Aorta (tissue), 5 donors: ENCODE measurements at places on chromosomes 7 and 10. TPM values are rescaled to one million over a fixed set of nuclear protein-coding genes. Genes with fewer than 3 reads are reported as not detected.

GRCh38 chr10:34526758-34527730, 288.1 kb downstream of the PARD3 start:
- H3K36me3 ChIP-seq, result no peaks in the 10 kb centered on the region
- H3K4me3 ChIP-seq, result no peak overlapping the region
- peak overlapping the region; percentile 83 for H3K27ac ChIP-seq
- no peak for DNase-seq
- no peaks in the 10 kb centered on the region for H3K4me1 ChIP-seq

- DNase-seq, result no peak
- H3K4me3 ChIP-seq, result no peak overlapping the region
- H3K36me3 ChIP-seq, result no peaks in the 10 kb centered on the region
Observed at GRCh38 chr10:42637142-42637541, 1.2 kb downstream of the ZNF33B start.

- no peak for DNase-seq
- H3K4me3 ChIP-seq, result no peak overlapping the region
- no peaks in the 10 kb centered on the region for H3K27me3 ChIP-seq
- H3K36me3 ChIP-seq, result peaks cover 7% of the 10 kb centered on the region
- H3K27ac ChIP-seq, result no peak overlapping the region
- H3K4me1 ChIP-seq, result no peaks in the 10 kb centered on the region
Observed at GRCh38 chr10:15515202-15515601, 144.1 kb upstream of the FAM171A1 start.

DNA sequence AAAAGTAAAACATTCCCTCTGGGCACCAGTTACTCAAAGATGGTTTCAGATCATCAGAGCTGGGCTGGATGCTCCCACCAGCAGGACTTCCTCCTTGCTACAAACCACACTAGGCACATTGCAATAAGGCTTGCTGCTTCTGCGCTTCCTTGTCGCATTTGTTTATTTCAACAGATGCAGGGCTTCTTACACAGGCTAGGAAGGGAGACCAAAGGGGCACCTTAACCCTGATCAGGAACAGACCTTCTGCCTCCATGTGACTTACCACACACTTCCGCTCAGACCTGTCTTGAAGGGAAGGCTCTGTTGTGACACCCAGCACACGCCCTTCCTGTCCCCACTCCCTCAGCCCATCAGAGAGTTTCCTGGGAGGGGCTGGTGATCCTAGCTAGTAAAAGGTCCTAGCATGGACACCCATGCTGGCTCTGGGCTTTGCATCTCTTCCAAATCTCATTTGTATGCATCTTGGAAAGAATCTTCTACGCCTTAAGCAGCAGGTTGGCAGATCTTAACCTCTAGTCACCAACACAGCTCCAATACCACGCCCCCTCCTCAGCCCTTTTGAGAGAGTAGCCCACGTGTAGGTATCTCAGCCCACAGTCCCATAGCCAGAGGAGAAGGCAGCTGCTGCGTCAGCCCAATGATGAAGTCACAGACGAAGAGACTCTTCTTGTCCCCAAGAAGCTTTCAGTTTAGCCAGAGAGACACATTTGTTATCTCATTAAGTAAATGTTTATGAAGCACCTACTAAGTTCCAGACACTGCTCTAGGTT, 47.1 kb upstream of the SVIL start:
- DNase-seq, result no peak
- no peaks in the 10 kb centered on the region for H3K27me3 ChIP-seq
- peaks cover 4% of the 10 kb centered on the region for H3K36me3 ChIP-seq

GRCh38 chr10:113028456-113029440, 78.7 kb downstream of the TCF7L2 start:
- H3K4me3 ChIP-seq, result no peak overlapping the region
- H3K36me3 ChIP-seq, result no peaks in the 10 kb centered on the region
- H3K4me1 ChIP-seq, result peaks cover 6% of the 10 kb centered on the region
- peak overlapping the region; percentile 56 for H3K27ac ChIP-seq
- H3K27me3 ChIP-seq, result no peaks in the 10 kb centered on the region
- DNase-seq, result no peak

DNA sequence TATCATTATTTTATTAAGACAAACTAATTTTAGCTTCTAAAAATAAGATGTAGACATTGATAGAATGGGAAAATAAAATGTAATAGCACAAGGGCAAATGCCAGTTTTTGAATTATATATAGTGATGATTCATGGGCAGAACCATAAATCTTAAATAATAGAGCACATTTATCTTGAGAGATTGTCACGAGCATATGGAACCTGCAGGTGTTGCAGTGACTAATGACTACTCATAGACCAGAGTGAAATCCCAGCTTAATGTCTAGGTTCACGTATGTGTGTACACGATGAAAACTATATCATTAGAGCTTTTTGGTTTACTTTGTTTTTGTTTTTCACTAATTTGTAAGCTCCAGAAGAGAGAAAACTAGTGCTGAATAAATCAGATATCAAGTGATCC, 150.2 kb upstream of the CACNA2D1 start:
- no peak overlapping the region for H3K4me3 ChIP-seq
- H3K27me3 ChIP-seq, result no peaks in the 10 kb centered on the region
- no peaks in the 10 kb centered on the region for H3K4me1 ChIP-seq
- H3K27ac ChIP-seq, result no peak overlapping the region
- no peaks in the 10 kb centered on the region for H3K36me3 ChIP-seq

GRCh38 chr10:89351412-89351779, 23.6 kb downstream of the IFIT3 start:
- DNase-seq, result no peak
- no peaks in the 10 kb centered on the region for H3K4me1 ChIP-seq
- no peaks in the 10 kb centered on the region for H3K36me3 ChIP-seq
- H3K4me3 ChIP-seq, result no peak overlapping the region
- H3K27me3 ChIP-seq, result no peaks in the 10 kb centered on the region

DNA sequence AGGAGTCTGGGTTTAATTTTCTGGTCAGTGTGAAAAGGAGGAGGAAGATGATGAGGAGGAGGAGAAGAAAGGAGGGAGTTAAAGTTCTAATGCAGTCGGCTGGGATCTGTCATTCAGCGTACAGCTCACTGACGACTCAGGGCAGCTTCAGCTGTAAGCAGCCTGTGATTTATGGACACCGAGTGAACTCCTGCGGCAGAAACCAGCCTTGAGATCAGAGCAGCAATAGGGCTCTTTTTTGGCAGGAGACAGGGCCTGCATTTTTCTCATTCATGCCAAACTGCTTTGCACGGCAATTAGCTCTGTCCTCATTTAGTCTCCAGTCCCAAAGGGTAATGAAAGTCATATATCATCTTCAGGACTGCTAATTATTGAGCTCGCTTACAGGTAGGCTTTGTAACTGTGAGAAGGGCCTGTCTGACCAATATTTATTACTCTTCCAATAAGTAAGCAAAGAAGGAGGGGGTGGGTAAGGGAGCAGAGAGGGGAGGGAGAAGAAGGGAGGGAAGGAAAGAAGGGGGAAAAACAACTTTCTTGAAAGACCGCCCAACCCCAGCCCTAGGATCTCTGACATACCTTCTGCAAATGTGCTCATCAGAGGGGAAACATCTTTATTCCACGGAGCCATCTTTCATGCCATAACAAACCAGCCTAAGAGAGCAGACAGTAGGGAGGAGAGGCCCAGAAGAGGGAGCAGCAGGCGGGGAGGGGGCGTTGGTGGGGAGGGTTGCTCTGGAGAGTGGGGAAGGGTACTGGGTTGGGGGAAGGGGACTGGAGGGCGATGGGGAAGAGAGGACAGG, 48.1 kb upstream of the COMTD1 start:
- H3K27ac ChIP-seq, result no peak overlapping the region
- H3K36me3 ChIP-seq, result no peaks in the 10 kb centered on the region
- H3K4me3 ChIP-seq, result no peak overlapping the region
- DNase-seq, result no peak

GRCh38 chr10:33666686-33667480, 332.4 kb upstream of the NRP1 start:
- no peak for DNase-seq
- no peak overlapping the region for H3K27ac ChIP-seq
- H3K4me3 ChIP-seq, result no peak overlapping the region
- H3K27me3 ChIP-seq, result no peaks in the 10 kb centered on the region
- no peaks in the 10 kb centered on the region for H3K4me1 ChIP-seq

MNX1 gene
- total RNA-seq, result not detected

DNA sequence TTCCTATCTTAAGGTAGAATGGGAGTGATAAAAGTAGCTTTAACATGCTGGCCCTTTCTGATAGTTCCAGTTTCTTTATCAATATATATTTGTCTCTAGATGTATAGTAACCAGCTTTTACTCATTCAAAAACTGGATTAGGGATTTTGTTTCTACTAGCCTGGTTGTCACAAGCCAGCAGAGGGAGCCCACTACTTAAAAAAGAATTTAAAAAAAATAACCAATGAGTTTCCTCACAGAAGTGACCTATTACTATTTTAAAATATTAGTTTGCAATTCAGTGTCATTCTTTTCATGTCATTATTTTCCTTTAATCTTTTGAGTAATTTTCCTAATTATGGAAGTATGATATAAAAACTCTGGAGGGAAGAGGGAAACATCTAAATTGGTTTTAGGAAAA, 142.1 kb downstream of the PHTF2 start:
- no peak overlapping the region for H3K27ac ChIP-seq
- no peaks in the 10 kb centered on the region for H3K27me3 ChIP-seq
- H3K4me3 ChIP-seq, result no peak overlapping the region
- no peaks in the 10 kb centered on the region for H3K4me1 ChIP-seq

DNA sequence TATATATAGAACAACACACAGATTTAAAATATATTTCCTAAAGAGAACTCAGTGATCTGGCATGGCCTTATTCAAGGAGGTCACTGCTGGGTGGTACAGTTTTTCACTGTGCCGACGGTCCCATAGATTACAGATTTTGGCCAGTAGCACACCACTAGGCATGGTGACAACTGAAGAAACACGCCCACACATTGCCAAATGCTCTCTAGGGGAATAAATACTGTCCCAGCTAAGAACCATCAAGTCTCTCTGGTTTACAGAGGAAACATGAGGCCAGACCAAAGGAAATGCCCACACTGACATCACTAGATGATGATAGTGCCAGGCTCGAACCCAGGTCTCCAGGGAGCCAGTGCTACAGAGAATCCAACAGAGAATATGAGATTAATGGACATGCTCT, 316.8 kb downstream of the ELMO1 start:
- H3K4me1 ChIP-seq, result peaks cover 3% of the 10 kb centered on the region
- H3K36me3 ChIP-seq, result no peaks in the 10 kb centered on the region
- no peak overlapping the region for H3K27ac ChIP-seq

GRCh38 chr10:128068398-128069285, 57.6 kb downstream of the MKI67 start:
- no peaks in the 10 kb centered on the region for H3K27me3 ChIP-seq
- peak; percentile 57 for DNase-seq
- no peaks in the 10 kb centered on the region for H3K4me1 ChIP-seq
- no peak overlapping the region for H3K27ac ChIP-seq
- peaks cover 3% of the 10 kb centered on the region for H3K36me3 ChIP-seq
- no peak overlapping the region for H3K4me3 ChIP-seq

KCND2 gene
- total RNA-seq, result 4.2 TPM

SYT15 gene
- total RNA-seq, result 24.8 TPM

- H3K27me3 ChIP-seq, result no peaks in the 10 kb centered on the region
- DNase-seq, result no peak
- H3K4me1 ChIP-seq, result no peaks in the 10 kb centered on the region
- H3K4me3 ChIP-seq, result no peak overlapping the region
- no peaks in the 10 kb centered on the region for H3K36me3 ChIP-seq
Observed at GRCh38 chr7:34662058-34662708, 4.2 kb downstream of the NPSR1 start.

ZSCAN21 gene
- 7.9 TPM for total RNA-seq

DNA sequence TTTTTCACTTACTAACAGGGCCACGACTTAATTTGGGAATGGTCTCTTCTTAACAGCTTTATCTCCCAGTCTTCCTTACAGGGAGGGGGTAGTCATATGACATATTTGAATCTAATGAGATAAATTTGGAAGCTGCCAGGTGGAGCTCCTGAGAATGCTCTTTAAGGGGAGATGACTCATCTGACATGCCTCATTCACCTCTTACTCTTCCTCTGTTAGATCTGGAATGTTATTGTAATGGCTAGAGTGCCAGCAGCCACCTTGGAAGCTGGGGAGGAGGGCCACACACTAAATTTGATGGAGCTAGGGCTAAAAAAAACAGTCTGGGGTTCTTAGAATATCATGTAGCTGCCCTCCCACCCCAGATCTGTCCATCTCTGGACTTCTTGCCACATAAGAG, 22.7 kb downstream of the HECW1 start:
- no peaks in the 10 kb centered on the region for H3K27me3 ChIP-seq
- no peak overlapping the region for H3K27ac ChIP-seq
- H3K4me1 ChIP-seq, result no peaks in the 10 kb centered on the region
- H3K36me3 ChIP-seq, result no peaks in the 10 kb centered on the region
- DNase-seq, result no peak

GRCh38 chr10:114764656-114765055, 56.9 kb upstream of the FHIP2A start:
- H3K27me3 ChIP-seq, result no peaks in the 10 kb centered on the region
- no peak for DNase-seq
- no peaks in the 10 kb centered on the region for H3K4me1 ChIP-seq
- no peak overlapping the region for H3K4me3 ChIP-seq
- no peak overlapping the region for H3K27ac ChIP-seq

- H3K4me1 ChIP-seq, result no peaks in the 10 kb centered on the region
- no peak for DNase-seq
- H3K27ac ChIP-seq, result no peak overlapping the region
- H3K27me3 ChIP-seq, result no peaks in the 10 kb centered on the region
- no peaks in the 10 kb centered on the region for H3K36me3 ChIP-seq
Observed at GRCh38 chr7:101378751-101379174, 16.1 kb downstream of the COL26A1 start.

EDRF1 gene
- total RNA-seq, result 22.3 TPM

DNA sequence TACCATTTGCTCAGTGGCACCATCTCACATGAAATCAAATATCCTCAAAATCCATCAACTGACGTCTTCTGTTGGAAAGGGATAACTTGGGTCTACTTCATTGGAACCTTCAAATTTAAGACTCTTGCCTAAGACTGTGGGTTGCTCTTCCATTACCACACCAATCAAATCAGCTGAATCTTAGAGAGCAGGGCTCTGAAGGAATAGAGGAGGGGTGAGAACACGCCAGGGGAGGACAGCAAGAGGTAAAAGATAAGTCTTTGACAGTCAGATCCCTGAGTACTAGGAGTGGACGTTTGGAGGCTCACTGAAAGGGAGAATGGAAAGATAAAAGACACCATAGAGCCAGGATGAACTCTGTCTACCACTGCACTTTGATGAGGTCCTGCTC, 107.5 kb downstream of the CCDC71L start:
- H3K27ac ChIP-seq, result no peak overlapping the region
- DNase-seq, result no peak
- H3K36me3 ChIP-seq, result no peaks in the 10 kb centered on the region
- H3K4me3 ChIP-seq, result no peak overlapping the region
